GM13977 (cell line): ENCODE measurements at places on chromosomes 1 and 21.

DNA sequence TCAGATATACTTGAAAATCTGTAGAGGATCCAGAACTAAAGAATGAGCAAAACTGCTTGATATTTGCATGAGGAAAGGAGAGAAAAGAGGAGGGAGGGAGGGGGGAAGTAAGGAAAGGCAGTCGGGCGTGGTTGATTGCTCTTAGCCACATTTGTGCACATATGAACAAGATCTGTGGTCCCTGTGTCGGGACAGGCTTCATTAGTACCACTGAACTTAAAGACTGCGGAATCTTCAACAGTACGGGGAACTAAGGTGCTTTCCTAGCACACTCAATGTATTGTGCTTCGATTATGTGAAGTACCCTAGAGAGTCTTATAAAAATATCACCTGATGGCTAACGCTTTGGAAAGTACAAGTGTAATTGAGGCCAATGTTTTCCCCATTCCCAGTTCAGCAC lies 59.9 kb downstream of the ZBTB18 start:
- no peak for DNase-seq

GRCh38 chr1:164707868-164708331 lies 148.9 kb downstream of the PBX1 start:
- DNase-seq = no peak

- DNase-seq = no peak
These were observed 34.0 kb upstream of the HSD17B7 start for GRCh38 chr1:162756523-162756922.

- DNase-seq = no peak
These were observed 17.9 kb upstream of the ATP6V1G3 start for GRCh38 chr1:198558402-198558801.

- DNase-seq = no peak
These were observed 345 bp downstream of the HPCAL4 start for GRCh38 chr1:39690794-39691382.

DNA sequence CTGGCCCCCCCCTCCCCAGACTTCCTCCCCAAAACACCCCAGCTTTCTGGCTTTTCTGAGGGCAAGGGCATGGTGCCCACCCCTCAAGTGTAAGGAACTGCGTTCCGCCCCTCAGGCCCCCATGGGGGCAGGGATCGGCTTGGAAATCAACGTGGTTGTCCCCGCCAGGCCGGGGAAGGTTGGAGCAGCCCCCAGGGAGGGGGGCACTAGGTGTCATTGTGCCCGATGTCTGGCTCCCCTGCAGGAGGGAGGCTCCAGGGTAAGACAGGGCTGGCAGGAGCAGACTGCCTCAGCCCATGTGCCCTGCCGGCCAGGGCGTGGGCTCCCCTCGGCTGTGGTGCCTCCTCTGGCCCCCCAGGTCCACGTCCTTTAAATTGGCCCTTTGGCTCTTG lies 7.4 kb upstream of the TFAP2E start:
- no peak for DNase-seq
